ENCODE measurements at places on chromosomes 1 and 21. TPM values are rescaled to one million over a fixed set of nuclear protein-coding genes. Genes with fewer than 3 reads are reported as not detected.

The TMEM82 gene
- not detected for total RNA-seq

DNA sequence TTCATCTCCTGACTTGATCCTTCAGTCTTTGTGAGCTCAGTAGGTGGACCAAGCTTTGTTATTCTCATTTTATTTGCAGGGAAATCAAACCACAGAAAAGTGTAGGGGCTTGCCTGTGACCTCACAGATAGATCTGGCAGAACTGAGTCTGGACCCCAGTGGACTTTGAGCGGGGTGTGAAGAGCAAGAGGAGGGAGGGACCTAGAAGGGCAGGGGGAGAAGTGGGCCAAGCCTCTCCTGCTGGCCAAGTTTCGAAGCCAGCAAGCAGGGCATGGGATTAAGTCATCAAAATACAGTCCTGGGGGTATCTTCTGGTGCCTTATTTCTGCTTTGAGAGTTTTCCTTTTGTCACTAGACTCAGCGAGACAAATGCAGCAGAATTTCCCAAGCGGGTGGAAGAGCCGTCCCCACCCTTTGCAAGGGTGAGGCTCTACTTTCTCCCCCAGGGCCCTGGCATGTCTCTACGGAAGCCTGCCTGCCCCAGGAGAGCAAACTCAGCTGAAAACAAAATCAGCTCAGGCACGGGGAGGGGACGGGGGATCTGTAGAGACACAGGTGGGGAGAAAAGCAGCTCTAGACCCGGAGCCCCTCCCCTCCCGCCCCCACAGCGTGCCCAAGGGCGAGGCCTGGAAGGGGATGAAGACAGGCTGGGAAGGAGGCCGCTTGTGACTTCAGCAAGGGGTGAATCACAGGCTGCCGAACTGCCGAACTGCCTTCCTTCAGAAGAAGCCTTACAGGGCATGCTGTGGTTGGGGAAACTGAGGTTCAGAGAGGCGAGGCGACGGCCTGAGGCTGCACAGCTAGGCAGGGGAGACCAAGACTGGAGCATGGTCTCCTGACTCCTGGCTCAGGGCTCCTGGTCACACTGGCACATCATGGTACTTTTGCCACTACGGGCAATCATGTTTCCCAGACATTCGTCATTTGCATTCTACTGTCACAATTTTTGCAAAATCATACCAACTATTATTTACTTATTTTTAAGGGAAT lies 19.2 kb downstream of the PKP1 start:
- DNase-seq, result no peak

The LCE1D gene
- total RNA-seq, result not detected

The ITLN1 gene
- 0.48 TPM for total RNA-seq

GRCh38 chr1:2258996-2259395 lies 30.9 kb downstream of the SKI start:
- DNase-seq, result no peak

DNA sequence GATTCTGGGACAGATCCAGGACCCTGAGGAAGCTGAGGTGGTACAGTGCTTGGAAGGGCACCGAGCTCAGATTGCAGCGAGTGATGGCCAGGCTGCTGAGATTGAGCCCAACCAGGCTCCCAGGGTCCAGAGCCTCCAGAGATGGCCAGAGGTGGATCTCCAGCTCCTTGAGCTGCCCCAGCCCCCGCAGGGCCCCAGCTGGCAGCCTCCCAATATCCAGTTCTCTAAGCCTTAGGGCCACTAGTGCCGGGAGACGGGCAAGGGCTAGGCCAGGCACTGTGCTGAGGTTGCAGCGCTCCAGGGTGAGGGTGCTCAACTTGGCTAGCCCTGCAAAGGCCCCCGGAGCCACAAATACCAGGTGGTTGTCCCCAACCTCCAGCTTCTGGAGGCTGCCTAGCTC lies 3.4 kb downstream of the LINGO4 start:
- DNase-seq, result no peak

The UMODL1 gene
- total RNA-seq, result not detected

GRCh38 chr1:183918589-183918988 lies 113.7 kb downstream of the RGL1 start:
- DNase-seq, result no peak

DNA sequence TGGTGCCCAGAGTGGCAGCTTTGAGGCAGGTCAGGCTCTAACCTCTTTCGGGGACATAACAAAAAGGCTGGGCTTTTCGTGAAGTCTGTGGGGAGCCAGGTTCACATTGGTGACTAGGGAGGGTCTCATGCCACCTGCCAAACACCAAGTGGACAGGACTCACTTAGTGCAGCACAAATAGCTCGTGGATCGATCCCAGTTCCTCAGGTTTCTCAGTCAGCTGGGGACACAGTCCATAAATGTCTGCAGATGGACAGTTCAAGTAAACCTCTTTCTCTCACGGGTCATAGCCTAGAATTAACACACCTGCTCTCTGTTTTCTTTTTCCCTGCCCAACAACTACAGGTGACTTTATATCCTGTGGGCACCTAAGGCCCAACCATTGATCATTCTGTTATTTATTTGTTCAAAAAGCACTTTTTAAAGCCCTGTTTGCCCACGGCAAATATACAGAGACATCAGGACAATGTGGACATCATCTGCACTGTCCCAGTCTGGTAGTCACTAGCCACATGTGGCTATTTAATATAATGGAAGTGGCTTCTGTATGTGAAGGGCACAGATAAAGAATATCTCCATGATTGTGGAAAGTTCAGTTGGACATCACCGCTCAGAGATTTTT lies 53.5 kb downstream of the CAPN2 start:
- DNase-seq, result no peak

The SMIM1 gene
- 3.7 TPM for total RNA-seq

- no peak for DNase-seq
Observed at GRCh38 chr1:191453487-191453886, 704.8 kb upstream of the RGS18 start.

The CRNN gene
- not detected for total RNA-seq

DNA sequence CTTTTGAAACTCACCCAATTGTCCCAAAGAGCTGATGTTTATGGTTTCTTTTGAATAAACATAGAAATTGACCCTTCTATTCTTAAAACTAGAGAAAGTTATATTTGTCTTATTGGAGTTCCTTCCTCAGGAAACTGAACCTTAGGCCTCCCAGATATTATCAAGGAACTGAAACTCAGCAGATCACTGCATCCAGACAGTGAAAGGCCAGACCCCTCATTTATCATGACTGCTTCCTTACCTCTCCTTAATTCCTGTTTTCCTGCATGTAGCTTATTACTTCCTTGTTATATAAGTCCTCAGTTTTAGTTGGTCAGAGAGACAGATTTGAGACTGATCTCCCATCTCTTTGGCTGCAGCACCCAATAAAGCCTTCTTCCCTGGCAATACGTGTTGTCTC lies 27.5 kb downstream of the SLC22A15 start:
- DNase-seq, result no peak

The KRTAP21-2 gene
- not detected for total RNA-seq

DNA sequence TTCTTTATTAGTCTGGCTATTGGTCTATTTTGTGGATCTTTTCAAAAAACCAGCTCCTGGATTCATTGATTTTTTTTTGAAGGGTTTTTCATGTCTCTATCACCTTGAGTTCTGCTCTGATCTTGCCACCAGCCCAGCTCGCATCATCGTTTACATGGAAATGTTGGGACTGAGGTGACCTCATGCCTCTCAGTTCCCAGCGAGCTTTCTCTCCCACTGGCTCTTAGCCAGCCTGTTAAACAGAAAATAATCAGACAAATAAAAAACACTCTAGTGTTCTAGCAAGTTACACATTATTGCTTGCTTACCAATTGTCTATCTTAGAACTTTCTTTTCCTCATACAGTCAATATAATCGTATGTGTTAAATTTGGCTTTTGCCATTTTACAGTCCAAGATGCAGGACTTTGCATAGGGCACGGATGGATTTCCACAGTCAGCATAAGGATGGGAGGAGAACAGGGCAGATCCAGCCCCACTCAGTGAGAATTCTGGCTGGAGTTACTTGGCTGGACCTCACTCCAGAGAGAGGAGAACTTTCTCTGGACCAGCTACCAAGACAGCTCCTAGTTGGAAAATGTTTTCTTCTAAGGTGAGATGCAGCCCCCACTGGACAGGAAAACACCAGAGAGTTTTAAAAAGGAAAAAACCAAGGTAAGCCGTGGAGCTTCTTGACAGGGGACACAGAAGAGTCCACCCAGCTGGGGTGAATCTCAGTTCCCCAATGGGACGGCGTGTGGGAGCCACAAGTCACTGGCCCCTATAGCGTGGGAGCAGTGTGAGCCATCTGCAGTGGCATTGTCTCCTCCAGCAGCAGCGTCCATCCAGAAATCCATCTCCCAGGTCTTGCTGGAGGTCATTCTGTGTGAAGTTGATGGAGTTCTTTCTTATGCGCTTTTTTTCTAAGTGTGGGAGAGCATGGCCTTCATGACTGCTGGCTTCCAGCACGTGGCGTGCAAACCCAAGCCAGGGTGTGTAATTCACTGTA lies 17.6 kb downstream of the PGBD2 start:
- no peak for DNase-seq

- no peak for DNase-seq
Observed at GRCh38 chr1:39116860-39117728, 87.4 kb upstream of the MACF1 start.

The ZNF678 gene
- total RNA-seq, result 5.1 TPM

GRCh38 chr1:14064649-14065442 lies 364.9 kb downstream of the PRDM2 start:
- DNase-seq, result no peak

- DNase-seq, result peak; percentile 75
Observed at GRCh38 chr21:33109574-33110339, 39.8 kb downstream of the OLIG1 start.

GRCh38 chr1:77279929-77280328 lies 1.9 kb upstream of the AK5 start:
- DNase-seq, result no peak

The F5 gene
- 3.8 TPM for total RNA-seq

The REN gene
- total RNA-seq, result 1.3 TPM

- DNase-seq, result peak; percentile 78
Observed at GRCh38 chr1:179825798-179826460, 51.7 kb downstream of the TOR1AIP2 start.

- DNase-seq, result no peak
Observed at GRCh38 chr21:35942211-35943144, 117.8 kb downstream of the SETD4 start.

DNA sequence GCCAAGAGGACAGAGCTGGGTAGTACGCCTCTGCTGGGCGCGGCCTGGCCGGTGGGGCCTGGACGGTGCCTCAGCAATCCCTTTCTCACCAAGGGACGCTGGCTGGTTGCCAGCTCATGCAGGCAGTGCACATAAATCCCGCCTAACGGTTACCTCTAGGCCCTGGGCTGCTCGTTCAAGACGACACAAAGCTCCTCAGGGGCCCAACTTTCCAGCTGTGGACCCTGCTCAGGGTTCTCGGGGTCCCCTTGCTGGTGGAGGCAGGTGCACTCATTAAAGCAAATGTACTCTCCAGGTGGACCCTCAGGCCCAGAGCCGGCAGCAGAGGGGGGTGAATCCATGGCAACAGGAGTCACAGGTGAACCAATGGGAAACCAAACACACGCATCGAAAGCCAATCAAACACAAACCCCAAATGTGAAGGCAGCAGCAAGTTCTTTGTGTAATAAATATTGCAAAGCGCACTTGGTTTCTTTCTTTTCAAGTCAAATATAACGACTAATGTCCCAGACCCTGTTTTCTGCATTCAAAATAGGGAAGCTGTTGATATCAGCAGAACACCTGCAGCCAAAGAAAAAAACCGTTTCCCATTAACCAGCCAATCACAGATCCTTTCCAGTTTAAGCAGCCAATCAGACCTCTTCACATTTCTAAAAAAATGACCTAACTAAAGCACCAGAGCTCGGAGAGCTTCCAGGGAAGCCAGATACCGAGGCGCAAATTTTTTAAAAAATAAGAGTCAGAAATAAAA lies 26.1 kb upstream of the CLSTN1 start:
- DNase-seq, result no peak

GRCh38 chr1:9441451-9442133 lies 97.7 kb upstream of the SLC25A33 start:
- no peak for DNase-seq

DNA sequence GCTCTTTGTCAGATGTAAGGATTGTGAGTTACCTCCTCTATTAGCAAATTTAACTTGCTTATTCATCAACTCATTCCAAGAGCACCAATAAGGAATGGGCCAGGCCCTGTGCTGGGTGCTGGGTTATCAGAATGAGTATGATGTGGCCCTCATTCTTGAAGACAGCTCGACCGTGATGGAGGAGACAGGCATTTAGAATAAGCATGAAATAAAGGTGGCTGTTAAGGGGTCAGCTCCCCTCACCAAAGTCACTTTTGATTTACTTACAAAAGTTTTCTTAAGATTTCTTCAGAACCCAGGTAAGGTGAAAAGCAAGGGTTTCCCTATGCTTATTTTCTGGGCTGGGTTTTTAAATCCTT lies 15.3 kb upstream of the PADI1 start:
- DNase-seq, result no peak

GRCh38 chr1:198620951-198621824 lies 17.7 kb upstream of the PTPRC start:
- DNase-seq, result no peak

The GFI1 gene
- 0.51 TPM for total RNA-seq

The LDLRAD1 gene
- total RNA-seq, result not detected

- no peak for DNase-seq
Observed at GRCh38 chr1:100719490-100719889, at the start of gene VCAM1. VCAM1 (plus strand) TSS chr1:100719742; CDS start chr1:100719861, 119 bp downstream.

GRCh38 chr1:167158813-167159275 lies 61.8 kb upstream of the POU2F1 start:
- no peak for DNase-seq

DNA sequence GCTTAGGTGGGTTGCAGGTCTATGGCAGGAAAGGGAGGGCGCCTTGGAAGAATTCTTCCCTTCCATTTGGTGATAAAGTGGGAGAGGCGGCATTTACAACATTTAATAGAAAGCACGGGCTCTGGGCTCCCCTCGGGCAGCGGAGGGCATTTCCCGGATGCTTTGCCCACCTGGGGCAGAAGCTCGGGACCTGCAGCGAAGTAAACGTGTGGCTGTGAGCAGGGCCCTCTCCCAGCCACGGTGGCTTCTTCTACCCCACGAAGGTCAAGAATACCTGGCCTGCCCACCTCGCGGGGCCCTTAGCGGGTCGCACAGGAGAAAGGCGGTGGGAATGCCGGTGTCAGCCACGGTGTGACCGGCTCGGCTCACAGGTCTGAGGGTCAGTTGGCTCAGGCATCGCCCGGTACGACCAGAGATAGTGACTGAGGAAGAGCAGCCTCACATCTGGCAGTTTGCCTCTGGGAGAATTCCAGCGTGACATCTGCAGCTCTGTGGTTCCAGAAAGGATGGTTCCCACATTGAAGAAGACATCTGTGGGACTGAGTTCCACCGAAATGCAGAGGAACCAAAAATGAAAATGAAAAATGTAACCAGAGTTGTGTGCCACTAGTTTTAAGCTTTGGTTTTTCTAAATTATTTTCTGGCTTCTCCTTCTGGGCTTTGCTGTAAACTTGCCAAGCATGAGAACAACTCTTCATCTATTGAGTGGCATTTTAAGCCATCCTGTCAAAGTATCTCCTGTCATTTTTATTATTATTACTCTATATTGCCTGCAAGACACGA lies 720 bp upstream of the F3 start:
- no peak for DNase-seq

The ADAMTS4 gene
- total RNA-seq, result 438 TPM

DNA sequence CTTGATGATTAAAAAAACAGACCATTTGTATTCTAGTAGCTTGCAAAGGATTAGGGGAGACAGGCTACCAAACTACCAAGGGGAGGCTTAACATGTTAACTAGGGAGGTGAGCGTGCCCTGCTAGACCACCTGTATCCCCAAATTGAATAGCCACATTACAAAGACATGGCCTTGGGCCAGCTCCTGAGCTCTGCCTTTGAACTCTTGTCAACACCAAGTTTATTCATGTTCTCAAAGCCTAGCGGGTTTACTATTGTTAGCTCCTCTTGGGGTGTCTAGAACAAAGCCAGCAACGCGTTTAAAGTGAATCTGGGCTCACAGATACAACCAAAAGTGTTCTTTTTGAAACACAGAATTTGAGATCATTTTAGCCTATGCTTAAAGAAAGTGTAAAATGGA lies 36.3 kb downstream of the SMYD2 start:
- DNase-seq, result no peak
